ENCODE measurements at places on chromosomes 3 and 15.

- DNase-seq = no peak
These were observed 74.6 kb downstream of the TGFBR2 start for GRCh38 chr3:30680789-30681648.

DNA sequence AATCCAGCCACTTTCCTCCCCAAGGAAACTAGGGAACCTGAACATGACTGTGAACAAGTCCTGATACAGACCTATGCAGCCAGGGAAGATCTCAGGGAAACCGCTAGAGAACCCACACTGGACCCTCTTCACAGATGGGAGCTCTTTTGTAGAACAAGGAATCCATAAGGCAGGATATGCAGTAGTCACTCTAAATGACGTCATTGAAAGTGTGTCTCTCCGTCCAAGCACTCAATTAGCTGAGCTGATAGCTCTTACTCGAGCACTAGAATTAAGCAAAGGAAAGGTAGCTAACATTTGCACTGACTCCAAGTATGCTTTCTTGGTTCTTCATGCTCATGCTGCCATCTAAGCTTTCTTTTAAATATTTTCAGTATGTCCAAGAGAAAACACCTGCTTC is 10.0 kb upstream of the SMCO1 start:
- DNase-seq = no peak

- DNase-seq = no peak
These were observed 55.8 kb upstream of the SETMAR start for GRCh38 chr3:4247391-4247790.

DNA sequence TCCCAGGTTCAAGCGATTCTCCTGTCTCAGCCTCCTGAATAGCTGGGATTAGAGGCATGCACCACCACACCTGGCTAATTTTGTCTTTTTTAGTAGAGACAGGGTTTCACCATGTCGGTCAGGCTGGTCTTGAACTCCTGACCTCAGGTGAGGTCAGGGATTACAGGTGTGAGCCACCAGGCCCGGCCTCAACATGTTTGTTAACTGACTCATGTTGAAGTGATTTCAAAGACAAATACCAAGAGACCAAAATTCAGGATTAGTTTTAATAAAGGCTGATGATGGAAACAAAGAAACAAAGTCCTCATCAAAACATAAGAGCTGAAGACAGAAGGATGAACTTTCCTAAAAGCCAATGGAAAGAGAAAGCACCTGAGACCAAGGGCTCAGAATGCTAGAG is 36.5 kb downstream of the SLC12A6 start:
- DNase-seq = no peak

GRCh38 chr15:75145027-75145841 is 56.4 kb upstream of the C15orf39 start:
- DNase-seq = no peak

- DNase-seq = no peak
These were observed 1068.0 kb upstream of the CADM2 start for GRCh38 chr3:83890763-83891135.

Measured in activated effector memory CD4-positive, alpha-beta T cell treated with Interleukin-2 at 50 U/mL for 16 hours (primary cell).